ENCODE measurements at places on chromosomes 3 and 15.
A peak's percentile ranks its signal among the peaks of the same experiment; 100 is the strongest.

DNA sequence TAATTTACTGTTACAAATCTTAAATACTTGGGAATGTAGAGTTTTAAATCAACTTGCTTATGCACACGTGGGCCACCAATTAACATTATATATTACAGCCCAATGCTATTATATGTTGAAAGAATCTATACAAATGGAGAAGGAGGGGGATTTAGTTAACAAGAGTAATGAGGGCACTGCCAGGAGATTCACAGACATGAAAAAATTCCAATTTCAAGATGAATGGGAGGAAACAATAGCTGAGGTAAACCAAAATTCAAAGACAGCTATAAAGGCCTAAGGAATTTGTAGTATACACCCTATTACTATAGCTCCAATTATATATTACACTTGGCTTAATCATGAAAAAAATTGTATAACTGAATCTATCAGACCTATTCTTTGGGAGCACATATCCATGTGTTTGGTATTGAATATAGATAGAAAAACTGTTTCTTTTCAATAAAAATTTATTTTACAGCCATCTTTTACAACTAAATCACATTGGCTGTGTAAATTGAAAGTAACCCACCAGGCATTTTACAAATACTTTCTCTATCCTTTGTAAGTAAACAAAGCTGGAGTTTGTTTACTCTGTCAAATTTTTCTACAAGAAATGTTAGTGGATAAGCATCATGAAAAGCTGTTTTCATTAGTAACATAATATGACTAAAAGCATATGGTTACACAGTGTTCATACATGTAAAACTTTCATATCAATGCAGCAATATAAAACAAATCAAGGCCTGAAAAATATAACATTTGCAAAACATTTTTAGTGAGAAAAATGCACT lies 1045.8 kb downstream of the ROBO1 start:
- no peak for DNase-seq

GRCh38 chr15:73962433-73962832 lies 29.7 kb downstream of the STOML1 start:
- no peak for DNase-seq

DNA sequence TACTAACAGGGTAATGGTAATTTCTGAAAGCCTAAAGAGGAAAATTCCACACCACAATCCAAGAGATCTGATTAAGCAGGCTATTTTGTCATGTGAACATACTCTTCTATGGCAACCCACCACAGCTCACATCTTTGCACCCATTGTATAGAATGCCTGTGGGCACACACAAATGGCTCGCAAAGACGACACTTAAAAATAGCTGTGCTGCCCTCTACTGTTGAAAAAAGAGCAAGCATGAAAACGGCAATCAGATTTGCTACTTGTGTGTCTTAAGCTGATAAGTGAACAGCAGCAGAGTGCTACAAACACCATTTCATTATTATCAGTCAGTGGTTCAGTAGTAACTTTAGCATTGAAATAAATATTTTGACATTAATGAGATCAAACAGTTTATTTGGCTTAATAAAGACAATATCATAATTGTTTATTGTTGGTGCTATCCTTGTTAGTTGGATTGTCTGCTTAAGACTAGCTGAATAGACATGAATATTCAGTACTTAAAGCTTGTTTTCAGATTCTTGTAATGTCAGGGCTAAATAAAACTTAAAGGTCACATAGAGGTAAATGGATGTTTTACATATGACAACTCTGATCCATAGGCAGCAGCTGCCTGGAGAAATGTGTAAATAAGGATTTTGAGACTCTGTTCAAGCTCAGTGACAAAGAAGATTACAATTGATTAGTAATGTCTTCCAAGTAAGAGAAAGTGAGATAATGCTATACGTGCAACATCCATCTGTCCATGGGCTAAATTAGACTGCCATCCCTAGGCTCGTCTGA lies 199.1 kb downstream of the LRRN1 start:
- peak; percentile 5 for DNase-seq

DNA sequence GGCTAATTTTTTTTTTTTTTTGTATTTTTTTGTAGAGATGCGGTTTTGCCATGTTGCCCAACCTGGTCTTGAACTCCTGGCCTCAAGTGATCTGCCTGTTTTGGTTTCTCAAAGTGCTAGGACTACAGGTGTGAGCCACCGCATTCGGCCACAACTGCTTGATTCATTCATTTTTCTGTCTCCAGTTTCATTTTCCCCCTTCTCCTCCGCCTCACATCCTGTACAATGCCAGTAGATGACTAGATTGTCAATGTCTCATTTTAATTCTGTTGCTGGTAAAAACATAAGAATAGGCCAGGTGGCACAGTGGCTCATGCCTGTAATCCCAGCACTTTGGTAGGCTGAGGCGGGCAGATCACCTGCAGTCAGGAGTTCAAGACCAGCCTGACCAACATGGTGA lies 12.0 kb upstream of the ZNF592 start:
- DNase-seq: no peak

DNA sequence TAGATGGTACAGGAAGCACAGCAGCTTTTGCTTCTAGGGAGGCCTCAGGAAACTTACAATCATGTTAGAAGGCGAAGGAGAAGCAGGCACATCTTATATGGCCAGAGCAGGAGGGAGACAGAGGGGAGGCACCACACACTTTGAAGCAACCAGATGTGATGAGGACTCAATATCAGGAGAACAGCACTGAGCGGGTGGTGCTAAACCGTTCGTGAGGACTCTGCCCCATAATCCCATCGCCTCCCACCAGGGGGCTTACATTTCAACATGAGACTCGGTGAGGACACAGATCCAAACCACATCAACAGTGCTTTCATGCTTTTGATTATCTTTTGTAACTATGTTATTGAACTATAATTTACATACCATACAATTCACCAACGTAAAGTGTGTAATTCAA lies 7.6 kb upstream of the TMEM44 start:
- DNase-seq: peak; percentile 37

GRCh38 chr3:154872074-154872473 lies 208.0 kb upstream of the MME start:
- DNase-seq: peak; percentile 7

DNA sequence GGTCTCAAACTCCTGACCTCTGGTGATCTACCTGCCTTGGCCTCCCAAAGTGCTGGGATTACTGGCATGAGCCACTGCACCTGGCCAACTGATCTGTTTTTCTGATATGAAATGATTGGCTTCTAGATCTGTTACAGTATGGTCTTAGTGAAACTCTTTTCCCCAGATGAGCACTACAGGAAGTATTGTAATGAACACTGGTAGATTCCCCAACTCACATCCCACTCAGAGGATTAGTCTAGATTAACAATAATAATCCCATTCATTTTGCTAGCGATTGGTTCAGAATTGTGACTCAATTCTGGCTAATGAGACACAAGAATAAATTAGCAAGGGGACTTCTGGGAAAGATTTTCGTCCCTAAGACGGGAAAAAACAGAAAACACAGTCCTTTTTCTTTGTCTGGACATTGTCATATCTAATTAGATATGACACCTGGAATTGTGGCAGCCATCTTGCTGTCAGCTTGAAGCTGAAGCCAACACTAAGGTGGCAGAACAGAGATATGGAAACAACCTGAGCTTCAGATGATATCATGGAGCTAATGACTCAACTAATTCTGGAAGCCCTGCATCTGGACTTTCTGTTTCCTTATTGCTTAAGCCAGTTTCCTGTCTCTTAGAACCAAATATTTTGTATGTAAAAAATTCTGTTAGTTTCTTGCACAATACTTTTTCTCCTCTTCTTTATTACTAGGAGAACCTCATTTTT lies 17.4 kb upstream of the NPTN start:
- no peak for DNase-seq

GRCh38 chr3:35320646-35321407 lies 318.5 kb upstream of the ARPP21 start:
- DNase-seq: no peak

- no peak for DNase-seq
Measured at GRCh38 chr3:73695841-73696240, 71.1 kb upstream of the PDZRN3 start.

DNA sequence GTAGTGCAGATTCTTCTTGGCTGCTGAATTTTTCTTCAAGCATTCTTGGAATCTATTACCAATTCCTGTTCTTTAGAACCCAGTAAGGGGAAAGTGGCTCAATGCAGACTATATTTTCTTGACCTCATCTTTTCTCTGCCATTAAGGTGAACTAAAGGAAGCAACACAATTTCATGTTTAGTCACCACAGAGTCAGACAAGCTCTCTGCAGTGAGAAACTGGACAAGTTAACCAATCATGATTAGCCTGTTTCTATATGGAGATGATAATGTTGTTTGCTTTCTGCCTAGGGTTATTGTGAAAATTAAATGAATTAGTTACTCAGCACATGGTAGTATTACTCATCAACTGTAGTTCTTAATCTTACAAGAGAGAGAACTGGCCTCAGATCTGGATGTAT lies 1075.1 kb downstream of the AGBL1 start:
- no peak for DNase-seq

DNA sequence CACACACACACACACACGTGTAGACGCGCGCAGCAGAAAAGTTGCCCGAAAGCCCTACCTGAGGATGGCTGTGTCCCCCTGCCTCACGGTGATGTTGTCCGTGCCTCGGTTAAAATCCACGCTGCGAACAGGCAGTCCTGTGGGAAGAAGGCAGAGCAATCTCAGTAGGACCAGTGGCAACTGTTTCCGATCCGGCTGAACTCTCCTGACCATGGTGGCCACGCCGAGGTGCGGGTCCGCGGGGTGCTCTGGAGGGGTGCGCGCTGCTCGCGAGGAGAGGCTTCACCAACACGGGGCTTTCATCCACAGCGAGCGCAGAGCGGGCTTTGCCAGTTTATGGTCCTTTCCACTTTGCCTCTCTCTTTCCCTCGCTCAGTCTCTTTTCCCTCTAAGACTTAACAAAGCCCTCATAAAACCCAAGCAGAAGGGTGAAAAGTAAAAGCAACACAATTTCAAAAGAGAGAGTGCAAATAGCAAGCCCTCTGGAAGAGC lies 422 bp downstream of the LSAMP start:
- peak; percentile 42 for DNase-seq

GRCh38 chr3:70738291-70738681 lies 425.8 kb upstream of the MDFIC2 start:
- no peak for DNase-seq

GRCh38 chr15:67156426-67156825 lies 91.0 kb downstream of the SMAD3 start:
- DNase-seq: no peak

DNA sequence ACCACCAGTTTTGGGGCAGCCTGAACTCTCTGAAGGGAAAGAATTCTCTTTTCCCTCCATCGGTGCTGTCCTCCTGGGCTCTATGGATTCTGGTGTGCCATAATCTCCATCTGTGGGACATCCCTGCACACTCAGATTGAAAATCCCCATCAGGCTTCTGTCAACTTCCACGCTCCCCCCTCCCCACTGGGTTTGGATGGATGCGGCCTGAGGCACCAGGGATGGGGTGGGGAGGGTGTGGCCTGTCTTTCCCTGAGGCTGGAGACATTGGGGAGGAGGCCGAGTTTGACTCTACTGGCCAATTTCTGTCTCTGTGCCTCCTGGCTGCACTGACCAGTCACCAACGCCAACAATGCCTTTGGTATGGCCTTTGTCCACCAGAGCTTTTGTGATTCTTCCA lies 16.3 kb upstream of the FBLN2 start:
- DNase-seq: no peak

DNA sequence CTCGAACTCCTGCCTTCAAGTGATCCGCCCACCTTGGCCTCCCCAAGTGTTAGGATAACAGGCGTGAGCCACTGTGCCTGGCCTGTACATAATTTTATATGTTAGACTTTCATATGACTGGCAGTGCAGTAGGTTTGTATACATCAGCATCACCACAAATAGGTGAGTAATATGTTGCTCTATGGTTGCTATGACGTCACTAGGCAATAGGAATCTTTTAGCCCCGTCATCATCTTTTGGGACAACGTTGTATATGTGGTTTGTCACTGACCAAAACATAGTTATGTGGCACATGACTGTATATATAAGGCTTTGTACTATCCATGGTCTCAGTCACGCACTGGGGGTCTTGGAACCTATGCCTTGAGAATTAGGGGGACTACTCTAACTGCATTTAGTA lies 17.0 kb upstream of the DNAJC19 start:
- DNase-seq: no peak

DNA sequence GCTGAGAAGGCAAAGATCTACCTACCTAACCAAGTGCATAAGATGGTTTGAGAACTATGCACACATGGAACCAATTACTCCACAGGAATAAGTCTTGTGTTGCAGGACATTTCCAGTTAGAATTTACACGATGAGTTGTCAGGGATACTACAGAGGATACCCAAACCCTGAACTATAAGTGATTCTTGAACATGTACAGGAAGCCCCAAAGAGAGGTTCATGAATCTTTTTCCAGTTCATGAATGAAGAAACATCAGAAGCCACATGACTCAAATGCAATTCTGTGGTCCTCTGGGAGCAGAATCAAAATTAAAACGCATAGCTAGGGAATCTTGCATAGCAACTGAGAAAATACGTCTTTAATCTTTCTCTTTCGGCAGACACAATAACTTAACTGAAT lies 114.1 kb upstream of the LMCD1 start:
- DNase-seq: no peak

All from nephron progenitor cell (in vitro differentiated cells).